SK-N-DZ (cell line): ENCODE measurements at places on chromosomes 5 and 9.
A peak's percentile ranks its signal among the peaks of the same experiment; 100 is the strongest.

GRCh38 chr9:76490249-76490990 lies 31.4 kb downstream of the GCNT1 start:
- no peak for DNase-seq

GRCh38 chr5:90873033-90873517 lies 314.5 kb downstream of the ADGRV1 start:
- no peak for DNase-seq

DNA sequence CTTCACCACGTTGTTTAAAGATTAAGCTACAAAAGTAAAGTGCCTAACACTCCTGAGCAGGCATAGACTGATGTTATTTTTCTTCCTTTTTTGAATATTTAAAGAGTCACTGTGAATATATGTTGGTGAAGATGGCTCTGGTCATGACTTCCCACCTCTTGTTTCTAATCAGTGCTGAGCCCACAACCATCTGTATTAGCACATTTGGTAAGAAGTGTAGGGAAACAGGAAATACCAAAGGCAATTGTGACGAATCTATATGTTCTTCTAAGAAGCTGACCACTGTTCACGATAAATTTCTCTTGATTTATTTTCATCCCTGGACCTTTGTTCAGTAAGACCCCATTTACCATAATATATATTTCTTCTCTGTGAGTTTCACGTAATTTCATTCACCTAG lies 108.3 kb upstream of the PCA3 start:
- DNase-seq = no peak

- no peak for DNase-seq
These were observed 8.0 kb downstream of the BRD3 start for GRCh38 chr9:134059661-134060395.

DNA sequence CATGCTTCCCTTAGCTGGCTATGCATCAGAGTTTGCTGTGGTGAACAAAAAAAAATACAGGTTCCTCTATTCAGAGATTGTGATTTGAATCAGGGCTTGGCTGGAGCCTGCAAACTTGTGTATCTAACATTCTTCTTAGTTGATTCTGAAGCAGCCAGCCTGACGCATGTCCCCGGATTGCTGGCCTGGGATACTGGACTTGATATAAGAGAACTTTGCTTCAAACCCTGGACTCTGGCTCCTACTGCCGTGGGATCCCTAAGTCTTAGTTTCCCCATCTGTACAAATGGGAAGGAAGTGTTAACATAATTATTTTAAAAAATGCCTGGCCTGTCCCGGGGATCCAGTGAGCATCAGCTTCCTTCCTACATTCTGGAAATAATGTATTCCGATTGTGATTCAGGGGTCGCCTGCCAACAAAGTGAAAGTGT lies 292.8 kb downstream of the ARHGEF28 start:
- no peak for DNase-seq

DNA sequence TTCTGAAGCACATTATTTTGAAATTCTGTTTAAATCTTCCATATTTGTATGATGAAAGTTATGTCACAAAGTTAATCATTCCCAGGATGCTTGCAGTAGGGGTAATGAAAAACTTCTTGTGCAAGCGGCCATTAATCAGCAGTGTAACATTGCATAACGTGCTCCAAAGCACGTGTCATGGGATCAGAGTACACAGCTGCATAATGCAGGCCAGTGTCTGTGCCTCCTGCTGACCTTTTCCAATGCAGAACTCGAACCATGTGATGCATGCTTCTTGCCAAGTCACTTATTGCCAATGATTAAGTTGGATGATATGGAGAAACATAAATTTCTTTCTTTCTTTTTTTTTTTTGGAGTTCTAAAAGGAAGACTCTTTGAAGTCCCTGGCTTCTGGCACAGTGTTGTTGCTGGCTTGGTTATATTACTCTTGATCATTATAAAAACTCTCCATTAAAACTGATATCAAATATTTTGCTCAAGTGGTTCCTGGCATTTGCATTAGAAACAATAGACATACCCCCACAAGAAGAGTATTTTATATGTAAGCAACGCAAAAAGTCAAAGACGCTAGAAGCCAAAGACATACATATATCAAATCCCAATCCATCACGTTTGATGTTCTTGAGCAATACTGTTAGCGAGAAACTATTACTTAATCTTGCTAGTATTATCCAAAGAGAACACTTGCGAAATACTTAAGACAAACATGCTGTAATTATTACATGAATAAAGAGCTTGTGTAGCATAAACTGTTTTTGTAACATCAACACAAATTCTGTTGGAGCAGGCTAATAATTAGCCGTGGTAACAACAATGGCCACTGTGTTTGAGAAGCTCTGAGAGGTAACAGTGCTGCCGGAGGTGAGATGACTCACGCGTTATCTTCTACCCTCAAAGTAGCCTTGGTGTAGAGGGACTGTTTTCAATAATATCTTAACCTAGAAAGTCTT lies 164.2 kb downstream of the AUH start:
- DNase-seq = no peak

DNA sequence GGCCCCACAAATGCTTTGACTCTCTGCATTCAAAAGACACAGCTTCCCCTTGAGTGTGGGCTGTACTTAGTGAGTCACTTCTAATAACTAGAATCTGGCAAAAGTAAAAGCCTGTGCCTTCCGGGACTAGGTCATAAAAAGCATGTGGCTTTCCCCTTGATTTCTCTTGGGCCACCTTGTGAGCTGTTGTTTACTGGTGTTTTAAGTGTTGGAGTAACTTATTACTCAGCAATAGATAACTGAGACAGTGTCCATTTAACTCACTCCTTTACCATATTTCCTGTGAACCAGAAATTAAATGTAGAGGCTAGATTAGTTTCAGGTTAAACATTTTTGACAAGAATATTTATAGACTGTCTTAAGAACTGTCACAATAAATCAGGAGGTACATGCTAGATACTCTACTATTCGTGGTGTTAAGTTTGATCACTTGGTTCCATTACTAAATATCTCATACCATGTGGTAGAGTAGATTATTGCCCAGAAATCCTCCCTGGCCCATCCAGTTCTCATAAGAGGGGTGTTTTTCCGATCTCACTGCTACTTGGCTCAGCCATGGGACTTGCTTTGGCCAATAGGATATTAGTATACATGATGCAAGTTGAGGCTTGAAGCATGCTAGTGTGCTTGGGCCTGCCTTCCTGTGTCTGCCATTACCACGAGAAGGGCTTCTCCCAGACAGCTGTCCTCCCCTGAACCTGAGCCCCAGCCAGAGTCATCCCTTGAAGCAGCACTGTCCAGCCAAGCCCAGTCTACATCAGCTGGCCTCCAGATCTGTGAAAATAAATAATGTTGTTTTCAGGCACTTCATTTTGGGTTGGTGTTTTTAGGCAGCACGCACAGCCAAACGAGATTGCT lies 10.4 kb upstream of the CMBL start:
- no peak for DNase-seq

- DNase-seq = peak; percentile 59
These were observed 764 bp downstream of the CAMLG start for GRCh38 chr5:134738963-134739661.

DNA sequence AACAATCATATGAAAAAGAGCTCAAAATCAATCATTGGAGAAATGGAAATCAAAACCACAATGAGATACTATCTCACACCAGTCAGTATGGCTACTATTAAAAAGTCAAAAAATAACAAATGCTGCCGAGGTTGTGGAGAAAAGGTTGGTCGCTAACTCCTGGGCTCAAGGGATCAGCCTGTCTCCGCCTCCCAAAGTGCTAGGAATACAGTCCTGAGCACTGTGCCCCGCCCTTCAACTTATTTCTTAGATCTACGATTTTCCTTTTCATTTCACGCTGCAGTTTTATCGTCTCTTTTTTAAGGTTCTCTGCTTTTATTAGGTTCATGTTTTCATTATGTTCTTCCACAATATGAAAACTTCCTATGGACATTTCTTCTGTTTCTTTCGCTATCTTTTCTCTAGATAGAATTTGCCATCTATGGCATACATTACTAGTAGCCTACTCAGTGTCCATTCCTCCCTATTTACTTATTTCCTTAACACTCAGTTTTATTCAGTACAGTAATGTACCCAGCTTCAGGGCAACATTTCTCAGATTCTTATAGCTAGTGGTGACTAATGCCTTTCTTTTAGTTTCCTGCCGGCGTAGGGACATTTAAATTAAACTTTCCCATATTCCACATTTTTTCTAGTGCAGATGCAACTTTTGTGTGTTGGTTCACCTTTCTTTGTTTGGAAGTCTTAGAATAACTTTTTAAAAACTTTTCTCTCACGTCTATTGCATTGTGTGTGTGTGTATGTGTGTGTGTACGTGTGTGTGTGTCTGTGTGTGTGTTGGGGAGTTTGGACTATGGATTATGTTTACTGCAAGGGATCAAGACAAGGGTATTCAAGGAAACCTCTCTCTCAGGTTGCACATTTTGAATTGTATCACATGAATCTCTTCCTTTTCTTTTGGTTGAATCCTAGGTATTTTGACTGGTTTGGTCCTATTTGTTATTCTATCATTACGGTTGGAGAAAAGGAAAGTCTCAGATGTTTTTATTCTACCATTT lies 21.6 kb upstream of the FBN2 start:
- no peak for DNase-seq

- DNase-seq = no peak
These were observed 258.4 kb downstream of the ZSWIM6 start for GRCh38 chr5:61590473-61590872.

- DNase-seq = no peak
These were observed 55.5 kb downstream of the TENT4A start for GRCh38 chr5:6768590-6769230.

GRCh38 chr5:66242050-66242715 lies 98.1 kb downstream of the SREK1 start:
- no peak for DNase-seq

DNA sequence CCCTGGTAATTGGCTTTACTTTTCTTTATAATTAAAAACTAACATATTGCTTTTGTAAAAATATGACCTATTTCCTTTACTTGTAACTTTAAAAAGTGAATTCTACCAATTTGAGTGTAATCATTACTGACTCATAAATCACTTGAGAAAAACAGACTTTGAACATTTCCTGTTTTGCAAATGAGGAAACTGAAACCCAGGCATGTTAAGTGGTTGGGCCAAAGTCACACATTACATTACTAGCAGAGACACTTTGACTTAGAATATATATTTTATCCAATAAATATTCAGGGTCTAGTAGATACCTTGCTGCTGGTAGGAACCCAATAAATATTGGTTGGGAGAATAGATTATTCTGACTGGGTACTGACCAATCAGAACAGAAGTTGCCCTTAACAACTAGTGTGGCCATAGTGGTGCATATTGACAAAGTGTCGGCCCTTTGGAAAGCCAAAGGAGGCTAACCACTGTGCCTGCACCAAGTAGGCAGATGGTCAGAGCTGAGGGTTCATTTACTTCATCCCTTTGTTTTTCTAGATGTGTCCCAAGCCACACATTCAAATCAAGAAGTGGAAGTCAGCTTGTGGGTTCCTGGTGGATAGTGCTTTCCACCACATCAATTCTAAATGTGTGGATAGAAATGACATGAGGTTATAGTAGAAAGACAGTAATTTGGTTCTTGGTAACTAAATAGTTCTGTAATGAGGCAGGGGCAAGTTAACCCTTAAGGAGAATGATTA lies 365.1 kb upstream of the RIOK2 start:
- no peak for DNase-seq

DNA sequence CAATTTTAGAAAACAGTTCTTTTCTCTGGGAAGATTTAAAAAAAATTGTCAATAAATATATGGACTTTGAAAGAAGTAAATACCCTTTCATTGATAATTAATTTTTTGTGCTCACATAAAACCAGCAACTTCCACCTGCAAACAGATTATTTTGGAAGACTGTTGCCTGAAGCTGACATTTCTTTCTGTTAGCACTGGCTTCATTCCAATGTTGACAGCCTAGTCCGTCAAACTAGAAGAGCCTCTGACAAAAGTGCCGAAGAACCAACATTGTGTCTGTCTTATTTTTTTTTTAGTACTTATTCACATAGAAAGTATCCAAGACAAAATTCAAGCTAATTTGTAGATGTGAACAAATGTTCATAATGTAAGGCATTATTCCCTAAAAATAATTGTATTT lies 108.6 kb upstream of the TMEM161B start:
- DNase-seq = no peak

- peak; percentile 93 for DNase-seq
These were observed at the start of gene SREK1 for GRCh38 chr5:66144074-66144833. SREK1 (plus strand) TSS chr5:66144300; CDS start chr5:66144377, 77 bp downstream.

DNA sequence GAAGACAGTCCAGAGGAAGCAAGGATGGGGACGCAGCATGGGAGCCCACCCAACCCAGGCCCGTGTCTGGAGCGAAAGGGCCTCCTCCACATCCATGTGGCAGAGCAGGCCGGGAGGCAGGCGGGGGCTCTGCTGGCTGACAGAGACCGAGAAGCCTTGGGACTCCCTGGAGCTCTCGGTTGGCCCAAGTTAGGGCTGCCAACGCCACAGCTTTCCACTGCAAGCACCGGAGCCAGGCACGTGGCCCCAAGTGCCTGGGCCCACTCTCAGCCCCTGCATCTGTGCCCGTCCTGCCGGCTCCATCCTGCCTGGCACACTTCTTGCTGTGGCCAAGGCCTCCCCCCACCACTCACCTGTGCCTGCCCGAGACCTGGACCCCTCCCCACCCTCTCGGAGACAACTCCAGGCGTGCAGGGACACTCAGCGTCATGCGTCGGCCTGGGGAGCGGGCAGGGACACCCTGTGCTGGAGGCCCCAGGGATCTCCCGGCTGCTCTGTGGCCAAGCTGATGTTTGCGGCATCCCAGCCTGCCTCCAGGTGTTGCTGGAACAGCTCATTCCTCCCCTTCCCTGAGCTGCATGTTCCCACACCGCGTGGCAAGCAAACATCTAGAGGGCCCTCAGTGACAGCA lies 31.5 kb downstream of the SLC6A3 start:
- no peak for DNase-seq

DNA sequence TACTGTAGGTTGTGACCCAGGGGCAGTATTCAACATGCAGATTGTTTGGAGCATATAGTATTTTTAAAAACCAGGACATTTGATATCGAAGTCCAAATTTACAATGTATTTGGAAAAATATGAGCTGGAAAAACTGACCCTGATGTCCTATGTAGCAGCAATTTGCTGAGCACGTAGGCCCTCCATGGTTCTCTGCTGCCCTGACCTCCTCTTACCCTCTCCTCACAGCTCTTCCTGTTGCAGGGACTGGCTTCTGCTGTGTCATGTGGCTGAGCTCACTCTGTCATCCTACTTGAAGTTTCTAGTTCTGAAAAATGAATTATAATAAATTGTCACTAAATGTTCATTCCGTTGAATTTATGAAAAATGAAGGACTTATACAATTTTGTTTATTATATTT lies 4.1 kb upstream of the ASPN start:
- DNase-seq = no peak

DNA sequence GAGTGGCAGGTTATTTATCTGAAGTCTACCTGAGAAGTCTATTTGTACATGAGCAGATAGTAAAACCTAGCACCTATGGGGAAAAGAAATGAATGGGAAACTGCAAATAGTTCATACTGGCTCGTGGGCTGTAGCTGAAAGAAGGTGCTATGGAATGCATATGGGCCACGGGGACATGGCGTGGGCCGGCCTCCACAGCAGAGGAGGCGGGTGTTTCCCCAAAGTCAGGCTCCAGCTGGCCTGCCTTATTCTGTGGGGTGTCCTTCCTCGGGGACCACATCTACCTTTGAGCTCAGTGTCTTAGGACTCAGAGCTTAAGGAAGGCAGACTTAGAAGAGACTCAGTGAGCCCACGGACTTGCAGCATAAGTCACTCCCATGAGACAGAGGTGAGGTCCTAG lies 350.5 kb upstream of the PANK3 start:
- no peak for DNase-seq

- no peak for DNase-seq
These were observed 8.1 kb downstream of the SLC12A7 start for GRCh38 chr5:1103505-1104326.
